D721Med (cell line): ENCODE measurements at places on chromosomes 6 and 20.

GRCh38 chr6:44052419-44053023 lies 74.7 kb downstream of the MRPL14 start:
- DNase-seq = no peak

DNA sequence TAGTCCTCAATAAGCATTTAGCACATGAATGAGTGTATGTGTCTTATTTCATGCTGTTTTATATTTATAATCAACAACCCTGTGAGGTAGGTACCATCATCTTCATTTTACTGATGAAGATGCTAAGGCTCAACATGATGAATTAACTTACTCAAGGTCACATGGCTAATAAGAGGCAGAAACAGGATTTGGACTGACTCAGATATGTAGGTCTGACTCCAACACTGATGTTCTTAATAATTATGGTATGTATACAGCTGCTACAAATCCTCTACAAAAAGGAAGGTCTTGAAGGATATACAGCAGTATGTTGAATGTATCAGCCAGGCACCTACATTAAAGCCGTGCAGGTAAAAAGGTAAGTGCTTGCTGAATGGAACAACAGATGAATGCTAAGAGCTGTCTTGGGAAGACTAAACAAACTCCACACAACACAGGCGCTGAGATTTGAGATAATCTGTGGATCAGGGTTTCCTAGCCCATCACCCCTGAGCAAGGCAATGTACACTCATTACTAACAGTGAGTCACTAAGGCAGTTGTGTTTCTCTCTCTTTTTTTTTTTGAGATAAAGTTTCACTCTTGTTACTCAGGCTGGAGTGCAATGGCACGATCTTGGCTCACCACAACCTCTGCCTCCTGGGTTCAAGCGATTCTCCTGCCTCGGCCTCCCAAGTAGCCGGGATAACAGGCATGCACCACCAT lies 31.9 kb downstream of the TTI1 start:
- no peak for DNase-seq

DNA sequence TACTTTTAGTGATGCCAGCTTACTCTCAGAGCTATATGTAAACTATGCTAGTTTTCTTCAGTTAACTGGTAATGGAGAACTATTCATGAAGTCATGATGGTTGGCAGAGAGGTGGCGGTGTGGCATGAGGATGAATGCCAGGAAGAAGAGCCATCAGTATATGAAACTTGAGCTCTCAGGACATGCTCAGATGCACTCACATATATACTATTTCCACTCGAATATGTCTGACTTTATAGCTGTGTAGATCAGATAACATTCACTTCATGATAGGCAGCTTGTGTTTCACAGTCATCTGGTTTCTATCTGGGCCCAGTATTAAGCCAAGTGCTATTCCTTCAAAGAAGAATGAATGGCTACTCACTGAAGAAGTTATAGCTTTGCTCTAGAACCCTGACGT lies 46.2 kb upstream of the CEP85L start:
- no peak for DNase-seq

- DNase-seq = no peak
Measured at GRCh38 chr20:51341581-51341980, 200.9 kb downstream of the NFATC2 start.
